ENCODE measurements at places on chromosomes 16 and 17.

DNA sequence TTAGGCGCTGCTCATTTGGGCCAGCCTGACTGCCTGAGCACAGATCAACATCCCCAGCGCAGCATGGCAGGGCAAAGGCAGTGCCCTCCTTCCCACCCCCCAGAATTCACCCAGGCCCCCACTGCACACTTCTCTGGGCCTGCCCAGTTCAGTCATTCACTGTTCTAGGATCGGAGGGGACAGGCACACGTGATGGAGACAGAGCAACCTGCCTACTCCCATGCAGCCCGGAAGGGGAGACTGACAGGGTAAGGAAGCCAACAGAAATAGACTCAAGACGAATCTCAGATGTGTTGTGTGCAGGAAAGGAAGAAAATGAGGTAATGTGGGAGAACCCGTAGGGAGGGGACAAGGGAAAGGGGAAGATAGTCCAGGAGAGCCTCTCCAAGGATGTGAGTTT is 59.2 kb upstream of the LYRM9 start:
- DNase-seq: no peak

GRCh38 chr16:2090481-2090776 is 42.6 kb downstream of the TSC2 start:
- DNase-seq: no peak

GRCh38 chr16:79509211-79509631 is 91.3 kb downstream of the MAF start:
- DNase-seq: no peak

DNA sequence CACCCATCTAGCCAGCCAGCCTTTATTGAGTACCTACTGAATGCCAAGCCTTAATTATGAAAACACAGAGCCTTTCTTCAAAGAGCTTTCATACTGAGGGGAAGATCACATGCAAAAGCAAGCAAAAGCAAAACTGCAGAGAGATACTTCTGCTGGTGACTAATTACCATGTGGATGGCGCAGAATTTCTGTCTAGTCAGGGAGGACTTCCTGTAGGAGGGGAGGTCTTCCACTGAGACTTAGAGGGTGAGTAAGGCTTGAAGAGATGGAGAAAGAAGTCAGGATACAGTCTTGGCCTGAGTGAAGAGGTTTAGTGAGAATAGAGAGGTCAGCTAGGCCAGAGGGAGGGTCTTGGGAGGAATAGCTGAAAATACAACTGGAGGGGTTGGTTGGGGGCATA is 53.9 kb upstream of the CCL2 start:
- DNase-seq: no peak

- DNase-seq: no peak
These were observed 170.9 kb downstream of the IRF8 start for GRCh38 chr16:86069736-86070298.

DNA sequence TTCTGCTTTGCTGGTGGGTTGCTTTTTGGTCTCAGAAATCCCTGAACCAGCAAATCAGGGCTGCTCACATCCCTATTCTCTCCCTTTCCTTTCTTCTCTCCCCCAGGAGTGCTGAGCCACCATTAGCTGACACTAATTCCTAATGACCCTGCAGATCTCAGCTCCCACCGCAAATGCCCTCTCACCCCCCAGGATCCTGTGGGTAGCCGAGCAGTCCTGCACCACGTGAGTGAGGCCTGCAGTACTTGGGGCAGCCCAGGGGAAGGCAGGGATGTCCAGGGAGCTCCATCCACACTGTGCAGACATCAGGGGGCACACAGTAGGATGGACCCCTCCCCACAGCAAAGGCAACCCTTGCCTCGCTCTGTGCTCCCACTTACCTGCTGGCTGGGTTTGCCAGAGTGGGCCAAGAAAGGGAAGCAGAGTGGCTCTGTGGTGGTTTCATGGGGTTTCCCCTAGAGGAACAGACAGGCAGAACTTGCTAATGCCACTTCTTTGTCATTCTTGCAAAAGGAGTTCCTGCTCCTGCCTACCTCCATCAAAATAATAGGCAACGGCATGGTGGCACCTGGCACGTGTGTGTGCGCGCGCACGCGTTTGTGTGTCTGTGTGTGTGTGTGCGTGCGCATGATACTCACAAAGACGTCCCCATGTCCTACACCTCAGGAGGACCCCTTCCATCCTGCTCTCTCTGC is 135.6 kb downstream of the GAS7 start:
- no peak for DNase-seq

- no peak for DNase-seq
These were observed 1.8 kb downstream of the RNF43 start for GRCh38 chr17:58415371-58416055.

- DNase-seq: no peak
These were observed 138.2 kb downstream of the C16orf95 start for GRCh38 chr16:87178977-87179376.

DNA sequence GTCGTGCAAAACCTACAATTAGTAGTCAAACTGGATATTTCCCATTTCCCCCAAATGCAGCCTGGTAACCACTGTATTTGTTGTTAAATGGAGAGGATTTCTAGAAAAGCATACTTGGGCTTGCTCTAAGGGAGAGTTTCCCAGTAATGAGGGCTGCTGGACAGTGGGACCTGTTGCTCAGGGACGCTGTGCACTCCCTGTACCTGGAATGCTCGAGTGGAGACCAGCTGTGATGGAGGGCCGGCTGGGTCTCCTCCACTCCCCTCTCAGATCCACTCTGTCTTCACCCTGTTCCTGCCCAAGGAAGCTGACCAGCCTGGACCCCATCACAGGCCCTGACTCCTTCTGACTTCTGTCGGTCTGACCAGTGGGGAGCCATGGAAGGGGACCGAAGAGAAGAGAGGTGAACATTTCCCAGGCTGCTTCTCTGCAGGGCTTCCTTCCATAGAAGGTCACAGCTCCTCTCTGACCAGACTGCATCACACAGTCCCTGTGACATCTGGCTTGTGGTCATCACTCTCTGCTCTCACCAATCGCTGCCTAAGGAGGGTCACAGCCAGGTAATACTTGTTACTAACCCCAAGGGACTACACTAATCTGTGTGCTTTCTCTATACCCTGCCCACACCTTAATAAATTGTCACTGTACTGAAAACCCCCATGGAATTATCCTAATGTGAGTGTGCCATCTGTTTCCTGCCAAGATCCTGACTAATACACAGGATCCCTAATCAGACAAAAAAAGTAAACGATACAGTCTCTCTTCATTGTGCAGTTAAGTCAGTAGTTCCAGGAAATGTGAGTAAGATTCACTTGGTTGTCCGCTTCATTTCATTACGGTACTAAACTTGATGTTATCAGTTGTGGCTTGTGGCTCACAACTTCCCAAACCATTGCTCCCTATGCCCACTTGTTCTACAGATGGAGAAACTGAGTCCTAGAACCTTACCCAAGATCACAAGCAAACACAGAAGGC is 102.4 kb downstream of the CCT6B start:
- no peak for DNase-seq

- no peak for DNase-seq
These were observed 47.8 kb upstream of the HAS3 start for GRCh38 chr16:69057400-69058378.

- DNase-seq: no peak
These were observed 23.6 kb downstream of the DYNLRB2 start for GRCh38 chr16:80564394-80564793.
